ENCODE measurements at places on chromosomes 11 and 22. TPM values are rescaled to one million over a fixed set of nuclear protein-coding genes. Genes with fewer than 3 reads are reported as not detected.

Gene HEPHL1
- polyA plus RNA-seq = not detected

Gene TESMIN
- polyA plus RNA-seq = 1.9 TPM

Gene OR52J3
- not detected for polyA plus RNA-seq

Gene ENTHD1
- polyA plus RNA-seq = not detected

Gene OR8B2
- polyA plus RNA-seq = not detected

Gene PARVA
- not detected for polyA plus RNA-seq

DNA sequence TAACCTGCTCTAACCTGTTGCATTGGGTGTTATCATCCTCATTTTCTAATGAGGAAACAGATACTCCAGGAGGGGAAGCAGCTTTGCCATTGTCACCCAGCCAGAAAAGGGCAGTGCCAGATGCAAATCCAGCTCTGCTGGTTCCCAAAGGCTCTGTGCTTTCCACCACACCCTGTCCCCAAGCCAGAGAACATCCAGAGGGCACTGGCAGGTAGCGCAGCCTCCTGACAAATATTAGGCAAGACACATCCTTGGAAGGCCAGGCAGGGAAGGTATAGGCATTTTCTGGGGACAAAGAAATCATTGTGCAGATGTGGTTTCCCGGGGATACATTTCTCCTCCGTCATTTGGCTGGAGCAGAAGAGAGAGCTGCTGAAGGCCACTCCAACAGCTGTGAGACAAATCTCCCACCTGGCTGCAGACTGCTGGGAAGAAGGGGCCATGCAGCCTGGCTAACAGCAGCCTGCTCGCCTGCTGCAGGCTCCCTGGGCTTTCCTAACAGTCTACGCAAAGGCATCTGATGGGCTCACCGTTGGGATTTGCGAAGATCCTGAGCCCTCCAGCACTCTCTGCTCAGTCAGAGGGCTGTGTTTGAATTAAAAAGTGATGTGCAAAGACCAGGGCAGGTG lies 93.9 kb upstream of the PITPNB start:
- no peak for DNase-seq
- no peak overlapping the region for H3K27ac ChIP-seq
- H3K36me3 ChIP-seq = no peaks in the 10 kb centered on the region
- H3K27me3 ChIP-seq = no peaks in the 10 kb centered on the region

DNA sequence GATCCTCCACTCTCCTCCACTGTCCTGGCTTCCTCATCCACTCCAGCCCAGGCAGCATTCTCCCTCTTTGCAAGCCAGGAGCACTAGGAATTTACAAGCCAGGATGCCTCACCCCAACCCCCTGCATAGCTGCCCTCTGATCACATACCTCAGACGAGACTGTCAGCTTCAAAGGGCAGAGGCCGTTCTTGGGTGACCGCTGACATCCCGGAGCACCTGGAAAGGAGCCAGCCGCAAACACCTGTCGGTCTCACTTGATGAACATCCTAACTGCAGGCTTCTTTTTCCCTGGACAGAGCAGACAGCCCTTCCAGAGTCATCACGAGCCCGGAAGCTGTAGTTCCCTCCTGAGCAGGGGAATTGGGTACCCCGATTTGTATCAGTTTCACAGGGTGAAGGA lies 451.3 kb upstream of the B3GAT1 start:
- H3K27me3 ChIP-seq = no peaks in the 10 kb centered on the region
- DNase-seq = no peak
- no peak overlapping the region for H3K27ac ChIP-seq
- H3K4me1 ChIP-seq = no peaks in the 10 kb centered on the region

DNA sequence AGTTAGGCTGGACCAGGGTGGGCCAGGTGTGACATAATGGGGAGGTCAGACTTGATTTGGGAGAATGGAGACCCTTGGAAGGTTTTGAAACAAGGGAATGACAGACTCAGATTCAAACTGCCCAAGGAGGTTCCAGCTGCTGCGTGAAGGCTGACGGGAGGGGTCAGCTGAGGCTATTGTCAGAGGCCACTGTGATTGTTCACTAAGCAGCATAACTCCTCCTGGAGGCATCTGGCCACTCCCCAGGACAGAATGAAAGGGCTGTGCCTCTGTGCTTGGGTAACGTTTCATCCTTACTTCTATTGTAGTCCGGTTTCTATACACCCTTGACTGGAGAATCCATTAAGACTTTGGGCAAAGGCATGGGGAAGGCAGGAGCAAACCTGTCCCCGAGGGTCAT lies 126.6 kb downstream of the DSCAML1 start:
- H3K4me3 ChIP-seq = no peak overlapping the region
- no peak for DNase-seq
- no peaks in the 10 kb centered on the region for H3K4me1 ChIP-seq
- no peak overlapping the region for H3K27ac ChIP-seq

GRCh38 chr22:44032126-44032730 lies 8.1 kb downstream of the PARVB start:
- no peak for DNase-seq
- H3K36me3 ChIP-seq = no peaks in the 10 kb centered on the region
- peaks cover 7% of the 10 kb centered on the region for H3K4me1 ChIP-seq
- peaks cover 2% of the 10 kb centered on the region for H3K27me3 ChIP-seq

GRCh38 chr22:31119026-31119717 lies 3.6 kb upstream of the INPP5J start:
- DNase-seq = no peak
- H3K4me3 ChIP-seq = no peak overlapping the region
- no peaks in the 10 kb centered on the region for H3K36me3 ChIP-seq
- no peaks in the 10 kb centered on the region for H3K4me1 ChIP-seq
- H3K27me3 ChIP-seq = peaks cover 4% of the 10 kb centered on the region
- no peak overlapping the region for H3K27ac ChIP-seq

DNA sequence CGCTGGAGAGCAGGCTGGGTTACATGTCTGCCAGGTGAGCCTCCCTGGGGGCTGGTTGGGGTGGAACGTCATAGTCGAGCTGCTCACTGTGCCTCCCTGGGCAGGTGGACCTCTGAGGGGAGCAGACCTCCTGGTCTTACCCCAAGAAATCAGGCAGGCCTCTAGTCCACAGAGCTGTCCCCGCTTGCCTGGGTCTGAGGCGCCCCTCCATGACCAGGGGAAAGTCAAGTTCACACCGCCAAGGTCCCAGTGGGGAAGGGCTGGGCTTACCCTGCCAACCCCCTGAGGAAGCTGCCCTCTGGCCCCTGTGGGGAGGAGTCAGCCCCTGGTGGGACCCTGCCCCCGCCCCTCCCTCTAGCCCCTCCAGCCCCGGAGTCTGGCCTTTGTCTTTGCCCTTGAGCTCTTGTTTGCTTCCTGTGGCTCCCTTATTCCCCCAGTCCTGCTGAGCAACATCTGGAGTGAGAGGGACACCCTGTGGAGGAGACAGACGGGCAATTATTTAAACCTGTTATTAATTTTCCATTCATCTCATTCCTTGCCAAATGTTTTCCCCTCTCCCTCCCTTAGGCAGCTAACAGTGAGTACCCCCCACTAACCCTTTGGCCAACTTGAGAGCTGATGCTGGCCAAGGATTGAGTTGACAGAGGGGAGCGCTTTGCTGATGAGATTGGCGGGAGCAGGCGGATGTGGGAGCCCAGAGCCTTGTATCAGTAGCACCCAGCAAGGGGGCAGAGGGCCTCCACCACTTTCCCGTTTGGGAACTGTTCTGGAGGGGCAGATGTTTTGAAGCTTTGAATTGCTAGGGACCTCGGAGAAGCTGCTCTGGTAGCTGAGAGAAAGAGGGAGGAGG lies 83.4 kb downstream of the CEP164 start:
- H3K4me1 ChIP-seq = no peaks in the 10 kb centered on the region
- no peak overlapping the region for H3K4me3 ChIP-seq
- no peaks in the 10 kb centered on the region for H3K27me3 ChIP-seq
- DNase-seq = no peak
- H3K36me3 ChIP-seq = peaks cover 37% of the 10 kb centered on the region

DNA sequence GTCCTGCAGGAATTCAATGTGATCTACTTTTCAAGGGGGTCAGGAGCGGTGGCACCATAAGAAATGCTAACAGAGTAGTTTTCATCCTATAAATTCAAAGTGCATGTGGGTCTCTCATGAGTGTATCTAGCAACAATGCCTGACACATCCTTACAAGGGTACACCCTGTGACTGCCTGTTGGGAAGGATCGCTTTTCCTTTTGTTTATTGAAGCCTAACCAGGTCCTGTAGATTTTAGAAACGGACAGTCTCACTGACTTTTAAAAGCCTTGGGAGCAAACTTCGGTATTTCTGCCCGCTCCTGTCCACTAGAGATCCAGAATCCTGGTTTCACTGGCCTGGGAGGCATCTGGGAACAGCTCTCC lies 102.4 kb downstream of the MICAL2 start:
- no peak overlapping the region for H3K27ac ChIP-seq
- peaks cover 40% of the 10 kb centered on the region for H3K4me1 ChIP-seq
- peaks cover 12% of the 10 kb centered on the region for H3K27me3 ChIP-seq
- no peak for DNase-seq

DNA sequence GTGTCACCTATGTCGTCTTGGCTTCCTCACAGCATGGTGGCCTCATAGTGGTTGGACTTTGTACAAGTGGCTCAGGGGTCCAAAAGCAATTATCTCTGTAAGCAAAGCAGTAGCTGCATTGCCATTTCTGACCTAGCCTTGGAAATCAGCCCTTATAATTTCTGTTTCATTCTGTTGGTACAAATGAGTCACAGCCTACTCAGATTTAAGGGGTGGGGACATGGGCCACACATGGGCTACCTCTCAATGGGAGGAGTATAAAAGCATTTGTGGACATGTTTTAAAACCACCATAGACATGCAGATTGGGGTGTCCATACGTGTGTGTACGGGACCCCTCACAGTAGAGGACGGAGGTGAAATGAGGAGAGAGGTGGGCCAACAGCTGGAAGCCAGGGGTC lies 41.6 kb downstream of the CHRDL2 start:
- H3K4me1 ChIP-seq = no peaks in the 10 kb centered on the region
- peaks cover 2% of the 10 kb centered on the region for H3K27me3 ChIP-seq
- DNase-seq = no peak
- no peak overlapping the region for H3K27ac ChIP-seq
- H3K4me3 ChIP-seq = no peak overlapping the region

DNA sequence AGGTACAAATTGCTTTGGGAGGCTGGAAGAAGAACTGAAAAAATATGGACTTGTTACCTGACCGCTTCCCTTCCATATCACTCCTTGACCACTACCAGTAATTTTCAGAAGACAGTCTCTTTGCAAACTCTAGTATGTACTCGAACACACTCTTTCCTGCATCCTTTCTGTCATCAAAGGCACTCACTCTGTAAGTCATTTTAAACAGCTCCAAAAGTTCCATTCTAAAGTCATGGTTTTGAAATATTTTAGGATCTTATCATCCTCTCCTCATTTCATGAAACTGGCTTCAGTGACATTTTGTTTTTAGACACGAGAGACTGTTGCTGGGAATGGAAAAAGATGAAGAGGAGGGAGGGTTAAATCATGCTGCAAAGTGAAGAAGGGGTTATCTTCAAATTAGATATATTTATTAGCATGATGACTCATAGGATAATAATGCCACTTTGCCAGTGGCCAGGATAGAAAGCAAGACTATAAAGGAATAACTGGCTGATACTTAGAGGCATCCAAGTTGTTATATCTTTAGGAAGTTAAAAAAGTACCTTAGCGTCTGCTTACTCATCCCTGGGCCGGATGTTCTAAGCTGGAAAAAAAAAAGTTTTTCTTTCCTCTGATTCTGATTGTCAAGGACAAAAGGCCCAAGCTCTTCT lies 549.3 kb downstream of the METTL15 start:
- no peak overlapping the region for H3K4me3 ChIP-seq
- H3K27ac ChIP-seq = no peak overlapping the region
- no peak for DNase-seq
- no peaks in the 10 kb centered on the region for H3K27me3 ChIP-seq
- no peaks in the 10 kb centered on the region for H3K36me3 ChIP-seq

DNA sequence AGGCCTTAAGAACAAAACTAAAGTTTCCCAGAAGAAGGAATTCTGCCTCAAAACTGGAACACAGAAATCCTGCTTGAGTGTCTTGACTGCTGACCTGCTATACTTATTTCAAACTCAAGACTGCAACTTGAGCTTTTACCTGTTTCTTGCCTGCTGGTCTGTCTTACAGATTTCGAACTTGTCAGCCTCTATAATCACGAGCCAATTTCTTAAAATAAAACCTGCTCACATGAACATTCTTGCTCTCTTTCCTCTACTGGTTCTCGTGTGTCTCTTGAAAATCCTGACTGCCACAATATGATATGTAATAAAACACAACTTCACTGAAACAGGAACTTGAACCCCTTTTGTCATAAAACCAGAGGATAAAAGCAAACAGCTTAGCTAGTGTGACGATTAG lies 13.9 kb downstream of the PATL1 start:
- H3K27me3 ChIP-seq = peaks cover 3% of the 10 kb centered on the region
- no peak overlapping the region for H3K27ac ChIP-seq
- peaks cover 73% of the 10 kb centered on the region for H3K36me3 ChIP-seq
- no peak overlapping the region for H3K4me3 ChIP-seq
- DNase-seq = no peak

DNA sequence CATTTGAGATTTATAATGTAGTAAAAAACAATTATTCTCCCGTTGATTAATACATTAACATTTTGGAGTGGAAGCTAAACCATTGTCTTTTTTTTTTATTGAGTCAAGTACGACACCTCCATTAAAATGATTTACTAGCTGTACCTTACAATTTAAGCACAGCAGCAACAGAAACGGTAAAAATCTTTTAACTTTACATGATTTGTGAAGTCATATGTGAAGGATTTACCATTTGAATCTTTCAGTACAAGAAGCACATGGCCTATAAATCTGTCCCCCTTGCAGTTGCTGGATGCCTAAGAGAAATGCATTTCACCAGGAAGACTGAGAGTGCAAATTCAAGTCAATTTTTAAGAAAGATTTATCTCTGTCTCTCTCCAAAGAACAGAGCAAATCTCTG lies 324.6 kb downstream of the CADM1 start:
- DNase-seq = no peak
- H3K27ac ChIP-seq = no peak overlapping the region
- H3K36me3 ChIP-seq = no peaks in the 10 kb centered on the region
- no peaks in the 10 kb centered on the region for H3K4me1 ChIP-seq
- no peak overlapping the region for H3K4me3 ChIP-seq
- H3K27me3 ChIP-seq = no peaks in the 10 kb centered on the region

GRCh38 chr11:60870276-60870675 lies 2.9 kb downstream of the ZP1 start:
- DNase-seq = no peak
- no peaks in the 10 kb centered on the region for H3K36me3 ChIP-seq
- no peak overlapping the region for H3K4me3 ChIP-seq
- H3K27ac ChIP-seq = no peak overlapping the region
- H3K27me3 ChIP-seq = peaks cover 5% of the 10 kb centered on the region

GRCh38 chr22:50308597-50308935 lies 1.1 kb upstream of the PLXNB2 start:
- no peaks in the 10 kb centered on the region for H3K36me3 ChIP-seq
- no peaks in the 10 kb centered on the region for H3K4me1 ChIP-seq
- H3K27me3 ChIP-seq = peaks cover 3% of the 10 kb centered on the region
- no peak overlapping the region for H3K27ac ChIP-seq

- no peak for DNase-seq
- H3K27ac ChIP-seq = no peak overlapping the region
- H3K27me3 ChIP-seq = no peaks in the 10 kb centered on the region
- no peak overlapping the region for H3K4me3 ChIP-seq
- H3K4me1 ChIP-seq = peaks cover 68% of the 10 kb centered on the region
These were observed 35.1 kb downstream of the HIPK3 start for GRCh38 chr11:33292311-33292710.

GRCh38 chr11:95337175-95337957 lies 106.4 kb upstream of the SESN3 start:
- peaks cover 1% of the 10 kb centered on the region for H3K27me3 ChIP-seq
- H3K27ac ChIP-seq = no peak overlapping the region
- no peak overlapping the region for H3K4me3 ChIP-seq
- H3K36me3 ChIP-seq = no peaks in the 10 kb centered on the region
- DNase-seq = no peak
- H3K4me1 ChIP-seq = no peaks in the 10 kb centered on the region

Measured in immature natural killer cell (primary cell).